ENCODE measurements at places on chromosomes 3 and 15.

GRCh38 chr15:49023354-49023753 is 22.9 kb downstream of the SECISBP2L start:
- no peak for DNase-seq

DNA sequence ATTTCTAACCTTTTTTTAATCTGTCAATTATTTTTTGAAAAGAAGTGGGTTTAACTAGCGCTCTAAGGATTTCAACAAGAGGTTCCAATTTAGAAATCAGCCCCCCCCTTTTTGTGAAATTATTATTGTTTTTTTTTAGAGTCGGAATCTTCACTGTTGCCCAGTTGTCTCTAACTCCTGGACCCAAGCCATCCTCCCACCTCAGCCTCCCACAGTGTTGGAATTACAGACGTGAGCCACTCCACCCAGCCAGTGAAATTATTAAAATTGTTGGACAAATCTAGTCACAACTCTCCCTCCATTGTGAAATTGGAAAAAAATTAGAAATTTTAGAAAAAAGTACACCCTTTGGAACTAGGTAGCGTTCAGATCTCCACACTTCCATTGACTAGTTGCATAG is 2.5 kb downstream of the AKAP13 start:
- no peak for DNase-seq

GRCh38 chr3:29128001-29128400 is 152.9 kb upstream of the RBMS3 start:
- no peak for DNase-seq

- DNase-seq: no peak
These were observed 62.4 kb downstream of the GASK1A start for GRCh38 chr3:43041517-43041916.

DNA sequence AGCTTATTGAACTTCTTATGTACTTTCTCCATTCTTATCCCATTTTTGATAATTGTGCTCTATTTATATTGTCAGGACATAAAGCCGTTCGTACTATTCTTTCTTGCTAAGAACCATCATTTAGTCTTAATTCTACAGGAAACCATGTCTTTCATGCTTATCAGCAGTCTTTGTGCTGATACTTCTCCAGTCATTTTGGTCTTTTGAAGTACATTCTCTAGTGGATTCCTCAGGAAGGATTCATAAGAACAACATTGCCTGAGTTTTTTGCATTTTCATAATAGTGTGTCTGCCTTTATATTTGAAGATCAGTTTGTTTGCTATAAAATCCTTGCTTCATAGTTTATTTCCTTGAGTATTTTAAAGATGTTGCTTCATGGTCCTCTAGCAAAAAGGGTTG is 126.6 kb upstream of the NEO1 start:
- DNase-seq: no peak

DNA sequence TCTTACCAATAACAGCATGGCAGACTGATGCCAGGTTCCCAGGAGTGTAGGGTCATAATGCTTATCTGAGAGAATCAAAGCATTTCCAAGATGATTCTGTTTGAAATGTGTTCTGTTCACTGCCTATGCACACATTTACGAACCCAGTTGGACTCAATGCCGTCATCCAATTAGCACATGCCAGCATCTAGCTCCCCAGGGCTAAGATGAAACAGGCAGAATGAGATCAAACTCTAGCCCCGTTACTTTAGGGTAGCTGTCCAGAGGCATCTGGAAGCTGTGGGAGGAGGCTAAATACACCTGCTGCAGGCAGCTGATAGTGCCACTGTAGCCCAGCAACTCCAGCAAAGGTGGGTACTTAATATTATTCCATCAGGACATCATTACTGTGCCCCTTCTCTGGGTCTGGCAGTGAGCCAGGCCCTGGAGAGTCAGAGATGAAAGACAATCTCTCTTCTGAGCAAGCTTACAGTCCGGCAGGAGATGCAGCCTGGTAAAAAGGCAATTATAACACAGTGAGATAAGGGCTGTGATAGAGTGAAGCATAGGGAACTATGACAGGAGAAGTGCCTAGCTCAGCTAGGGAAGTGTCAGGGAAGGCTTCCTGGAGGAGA is 156.4 kb upstream of the PPP2R3A start:
- no peak for DNase-seq

DNA sequence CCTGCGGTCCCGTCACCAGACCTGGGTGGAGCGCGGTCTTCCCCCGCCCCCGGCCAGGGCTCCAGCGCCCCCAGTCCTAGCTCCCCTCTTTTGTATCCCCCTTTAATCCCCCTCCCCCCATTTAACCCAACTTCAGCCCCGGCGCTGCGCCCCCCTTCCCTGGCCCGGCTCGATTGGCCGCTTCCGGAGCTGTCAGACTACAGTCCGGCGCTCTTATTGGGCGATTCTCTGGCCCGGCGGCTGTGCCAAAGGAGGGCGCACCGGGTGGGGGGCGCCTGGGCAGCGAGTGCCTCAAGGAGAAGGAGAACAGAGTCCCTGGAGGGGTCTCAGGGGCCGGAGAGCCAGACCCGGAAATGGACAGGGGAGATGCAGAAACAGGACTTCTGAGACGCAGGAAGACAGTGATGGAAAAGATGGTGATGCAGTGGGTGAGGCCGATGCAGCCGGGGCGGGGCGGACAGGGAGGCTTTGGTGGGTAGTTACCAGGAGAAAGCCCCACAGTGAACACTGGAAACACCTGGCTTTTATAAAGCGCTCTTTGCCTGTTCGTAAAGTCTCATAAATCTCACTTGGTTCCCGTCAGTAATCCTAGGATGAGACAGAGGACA is 1.2 kb upstream of the ADCY5 start:
- peak; percentile 15 for DNase-seq

DNA sequence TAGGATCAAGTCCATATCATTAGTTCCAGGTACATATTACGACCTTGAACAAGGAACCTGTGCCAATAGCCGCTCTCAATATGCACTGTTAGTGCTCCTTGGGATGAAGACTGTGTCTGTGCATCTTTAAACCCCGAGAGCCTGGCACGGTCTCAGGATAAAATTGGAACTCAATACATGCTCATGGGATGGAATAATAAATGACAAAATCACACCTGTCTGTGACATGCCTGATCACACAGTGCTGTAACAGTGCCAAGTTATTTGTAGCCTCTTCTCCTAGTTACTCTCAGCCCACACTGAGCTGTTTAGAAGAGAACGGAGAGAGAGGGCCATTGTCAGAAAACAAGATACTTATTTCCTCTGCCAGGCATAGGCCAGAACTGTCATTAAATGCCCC is 82.2 kb downstream of the SSR3 start:
- no peak for DNase-seq

GRCh38 chr15:25372298-25372697 is 66.5 kb downstream of the UBE3A start:
- DNase-seq: peak; percentile 65

DNA sequence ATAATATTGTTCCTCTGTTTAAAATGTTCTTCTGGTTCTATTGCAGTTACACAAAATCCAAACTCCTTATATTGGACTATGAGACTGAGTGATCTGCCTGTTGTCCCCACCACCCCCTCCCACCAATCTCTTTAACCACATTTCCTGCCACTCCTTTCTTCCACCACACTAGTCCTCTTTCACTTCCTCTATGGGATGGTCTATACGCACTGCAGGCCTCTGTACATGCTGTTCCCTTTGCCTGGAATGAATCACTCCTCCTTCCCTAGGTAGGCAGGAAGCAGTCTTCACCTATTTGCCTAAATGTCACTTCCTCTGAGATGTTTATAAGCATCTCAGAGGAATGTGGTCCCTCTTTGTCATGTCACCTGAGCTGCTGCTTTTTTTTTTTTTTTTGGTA is 4.0 kb downstream of the MAP2K1 start:
- DNase-seq: no peak

All from EH (cell line).